ENCODE measurements at places on chromosomes 12 and 14.

DNA sequence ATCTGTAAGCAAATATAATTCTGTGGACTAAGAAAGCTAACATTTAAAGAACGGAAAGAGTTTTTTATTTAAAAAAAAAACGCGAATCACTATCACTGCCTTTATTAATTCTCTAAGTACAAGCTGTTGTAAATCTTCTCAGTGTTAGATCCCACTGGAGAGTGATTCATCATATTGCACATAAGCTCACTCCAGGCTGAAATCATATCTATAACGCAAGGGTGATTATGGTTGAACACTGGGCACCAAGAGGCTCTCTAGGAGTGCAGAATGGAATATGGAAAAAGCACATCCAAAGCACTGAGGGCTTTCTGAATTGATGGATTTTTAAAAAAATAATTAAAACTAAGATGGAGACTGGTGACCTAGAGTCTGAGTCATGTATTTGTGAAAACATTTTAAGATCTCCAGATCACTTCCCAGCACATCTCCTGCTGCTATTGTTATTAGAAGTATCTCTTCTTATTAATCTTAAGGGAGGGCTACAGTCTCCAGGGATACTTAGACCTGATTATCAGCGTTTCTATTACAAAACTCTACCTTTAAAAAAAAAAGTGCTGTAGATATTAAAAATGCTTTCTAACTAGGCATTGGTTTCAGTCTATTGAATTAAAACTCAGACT lies 1106.8 kb downstream of the AACS start:
- DNase-seq: no peak

- DNase-seq: no peak
Observed at GRCh38 chr12:2239381-2239871, 186.6 kb downstream of the CACNA1C start.

GRCh38 chr12:120365675-120366340 lies 3.2 kb downstream of the MSI1 start:
- no peak for DNase-seq

DNA sequence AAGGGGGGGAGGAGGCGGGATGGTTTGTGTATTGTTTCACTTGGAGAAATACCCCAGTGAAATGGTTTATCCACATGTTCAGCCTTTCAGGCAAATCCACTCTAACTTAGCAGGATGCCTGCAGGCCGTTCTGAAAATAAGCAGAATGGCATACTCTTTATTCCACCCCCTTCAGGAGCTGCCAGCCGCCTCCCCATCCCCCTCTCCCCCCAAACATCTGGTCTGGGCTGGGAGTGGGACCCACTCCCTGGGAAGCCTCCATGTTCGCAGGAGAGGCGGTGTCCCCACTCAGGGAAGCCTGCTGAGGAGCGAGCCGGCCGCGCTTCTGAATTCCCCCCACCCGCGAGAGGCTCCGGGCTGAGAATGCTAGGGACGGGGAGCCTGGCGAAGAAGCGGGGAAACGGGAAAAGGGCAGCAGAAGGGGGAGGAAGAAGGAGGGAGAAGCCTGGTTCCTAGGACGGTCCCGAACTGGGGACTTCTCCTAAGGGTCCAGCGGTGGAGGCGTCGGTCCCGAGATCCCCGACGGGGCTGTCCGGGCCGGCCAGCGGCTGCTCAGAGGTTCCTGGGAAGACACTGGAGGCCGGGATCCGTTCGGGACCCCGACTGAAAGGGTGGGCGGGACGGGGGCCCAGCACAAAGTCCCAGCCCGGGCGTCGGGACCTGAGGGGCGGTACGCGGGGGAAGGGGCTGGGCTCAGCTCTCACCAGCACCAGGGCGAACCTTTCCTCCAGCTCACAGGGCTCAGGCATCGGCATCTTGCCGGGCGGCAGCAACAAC lies 666 bp downstream of the FMNL3 start:
- peak; percentile 65 for DNase-seq

DNA sequence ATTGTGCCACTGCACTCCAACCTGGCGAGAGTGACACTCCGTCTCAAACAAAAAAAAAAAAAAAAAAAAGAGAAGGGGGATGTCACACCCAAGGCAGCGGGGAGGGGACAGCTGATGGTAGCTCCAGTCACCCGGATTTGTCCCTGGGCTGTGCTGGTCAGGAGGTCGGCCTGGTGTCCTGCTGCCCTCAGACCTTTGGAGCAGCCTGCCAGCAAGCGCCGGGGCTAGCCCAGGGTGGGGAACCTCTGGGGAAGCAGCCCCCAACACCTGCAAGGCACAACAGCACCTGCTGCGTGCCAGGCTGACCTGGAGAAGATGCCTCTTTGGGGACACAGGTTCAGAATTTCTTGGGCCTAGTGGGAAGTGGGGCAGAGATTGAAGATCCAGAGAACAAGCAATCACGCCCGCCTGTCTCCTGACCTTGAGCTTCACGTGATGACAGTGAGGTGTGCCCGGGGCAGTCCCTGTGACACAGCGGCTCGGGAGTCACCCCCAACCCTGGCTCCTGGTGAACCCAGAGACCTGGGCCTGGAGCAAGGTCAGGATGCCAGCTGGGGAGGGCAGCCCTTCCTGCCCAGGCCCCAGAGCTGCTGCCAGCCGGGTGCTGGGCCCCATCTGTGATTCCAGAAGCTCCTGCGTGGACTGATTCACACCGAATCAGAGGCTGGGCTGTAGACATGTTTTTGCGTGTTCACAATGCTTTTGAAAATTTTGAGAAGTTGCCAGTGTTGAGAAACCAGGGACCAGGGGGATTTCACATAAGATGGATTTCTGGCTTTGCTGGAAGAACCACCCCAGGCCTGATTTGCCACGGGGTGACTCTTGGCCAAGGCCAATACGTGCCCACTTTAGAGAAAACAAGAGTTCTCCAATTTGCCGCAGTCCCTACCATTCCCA lies 66.4 kb downstream of the RFLNA start:
- peak; percentile 56 for DNase-seq

Data from GM23248 (cell line).